Fibroblast of skin of scalp (primary cell): ENCODE measurements at places on chromosomes 13 and 19.

- no peak for DNase-seq
These were observed 1589.9 kb downstream of the SLITRK1 start for GRCh38 chr13:82292334-82292733.

- DNase-seq = peak; percentile 33
These were observed 24.7 kb downstream of the KEAP1 start for GRCh38 chr19:10478476-10478875.

GRCh38 chr13:39023316-39023715, 14.6 kb downstream of the PROSER1 start:
- DNase-seq = no peak

- no peak for DNase-seq
These were observed 110.8 kb downstream of the TEX29 start for GRCh38 chr13:111431206-111431605.

GRCh38 chr13:33869005-33869404, 51.1 kb downstream of the RFC3 start:
- no peak for DNase-seq

DNA sequence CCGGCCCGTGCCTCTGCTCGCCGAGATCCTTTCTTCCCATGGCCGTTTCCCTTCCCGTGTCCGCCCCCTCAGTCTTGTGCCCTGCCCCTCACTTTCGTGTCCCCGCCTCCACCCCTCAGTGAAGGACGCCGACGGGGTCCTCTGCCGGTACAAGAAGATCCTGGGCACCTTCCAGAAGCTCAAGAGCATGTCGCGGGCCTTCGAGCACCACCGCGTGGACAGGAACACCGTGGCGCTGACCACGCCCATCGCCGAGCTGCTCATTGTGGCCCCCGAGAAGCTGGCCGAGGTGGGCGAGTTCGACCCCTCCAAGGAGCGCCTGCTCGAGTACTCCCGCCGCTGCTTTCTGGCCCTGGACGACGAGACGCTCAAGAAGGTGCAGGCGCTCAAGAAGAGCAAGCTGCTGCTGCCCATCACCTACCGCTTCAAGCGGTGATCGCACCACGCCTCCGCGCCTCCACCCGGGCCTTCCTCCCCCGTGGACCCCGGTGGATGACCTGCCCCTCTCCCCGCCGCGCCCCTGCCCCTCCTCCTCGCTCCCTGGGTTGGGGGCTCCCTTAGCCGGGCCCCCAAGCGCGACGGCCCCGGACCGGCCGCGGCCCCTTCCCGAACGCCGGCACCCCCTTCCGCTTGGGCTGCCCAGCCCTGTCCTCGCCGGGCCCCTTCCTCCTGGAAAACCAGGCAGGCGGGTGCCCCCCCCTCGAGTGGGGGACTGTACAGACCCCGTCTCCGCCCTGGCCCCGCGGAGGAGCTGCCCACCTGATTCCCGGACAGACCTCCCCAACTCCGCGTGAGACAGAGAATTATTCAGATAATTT, 2.3 kb upstream of the U2AF2 start:
- no peak for DNase-seq

DNA sequence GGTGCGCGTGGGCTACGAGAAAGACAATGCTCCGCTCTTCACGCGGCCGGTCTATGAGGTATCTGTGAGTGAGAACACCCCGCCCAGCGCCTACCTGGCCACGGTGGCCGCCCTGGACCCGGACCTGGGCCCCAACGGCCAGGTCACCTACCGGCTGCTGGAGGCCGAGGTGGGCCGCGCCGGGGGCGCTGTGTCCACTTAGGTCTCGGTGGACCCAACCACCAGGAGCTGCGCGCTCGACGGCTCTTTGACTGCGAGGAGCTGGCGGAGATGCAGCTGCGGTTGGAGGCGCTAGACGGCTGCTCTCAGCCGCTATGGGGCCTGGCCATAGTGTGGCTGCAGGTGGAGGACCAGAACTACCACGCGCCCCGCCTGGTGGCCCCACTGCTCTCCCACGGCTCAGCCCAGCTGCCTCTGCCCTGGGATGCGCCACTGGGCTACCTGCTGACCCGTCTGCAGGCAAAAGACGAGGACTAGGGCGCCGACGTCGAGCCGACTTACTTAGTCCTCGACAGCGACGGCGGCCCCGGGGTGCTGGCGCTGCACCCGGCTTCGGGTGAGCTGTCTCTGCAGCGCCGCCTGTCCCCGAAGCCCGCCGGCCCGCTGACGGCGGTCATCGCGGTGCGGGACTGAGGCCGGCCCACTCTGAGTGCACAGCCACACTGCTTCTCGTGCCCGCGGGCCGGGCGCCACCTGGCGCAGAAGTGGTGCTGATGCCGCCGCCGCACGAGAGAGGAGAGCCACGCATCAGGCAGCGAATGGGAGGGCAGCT, 173.0 kb downstream of the OLFM4 start:
- no peak for DNase-seq

- no peak for DNase-seq
These were observed 1.7 kb upstream of the REXO1 start for GRCh38 chr19:1849886-1850398.

GRCh38 chr13:76942363-76942762, 5.9 kb upstream of the ACOD1 start:
- DNase-seq = no peak

GRCh38 chr13:45178349-45179162, 22.3 kb downstream of the KCTD4 start:
- peak; percentile 82 for DNase-seq

- DNase-seq = peak; percentile 93
These were observed 1.1 kb upstream of the KCTD15 start for GRCh38 chr19:33795370-33796163.

- DNase-seq = peak; percentile 49
These were observed 84.3 kb downstream of the IER2 start for GRCh38 chr19:13234518-13234917.

GRCh38 chr19:18469069-18469846, 31.3 kb upstream of the ISYNA1 start:
- peak; percentile 68 for DNase-seq

- no peak for DNase-seq
These were observed 622 bp upstream of the RBM42 start for GRCh38 chr19:35628264-35628564.

DNA sequence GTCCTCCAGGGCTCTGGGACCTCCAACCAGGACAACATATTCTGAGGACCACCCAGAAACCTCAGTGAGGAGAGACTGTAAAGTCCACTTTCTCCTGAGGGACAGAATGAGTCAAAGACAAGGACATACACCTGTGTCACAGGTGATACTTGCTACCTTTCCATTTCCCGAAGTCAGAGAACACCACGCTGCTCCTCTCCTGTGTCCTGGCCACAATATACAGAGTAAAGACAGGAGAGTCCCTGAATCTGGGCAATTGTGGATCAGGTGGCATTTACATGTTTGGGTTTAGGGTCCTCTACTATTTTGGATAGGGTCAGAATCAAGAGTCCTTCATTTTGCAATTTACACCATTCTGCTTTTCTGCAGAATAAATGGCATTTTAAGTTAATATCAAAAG, 4.9 kb downstream of the MED26 start:
- DNase-seq = no peak

GRCh38 chr13:101394605-101395004, 21.7 kb downstream of the NALCN start:
- DNase-seq = no peak

GRCh38 chr19:17370026-17370587, 7.0 kb downstream of the PLVAP start:
- DNase-seq = peak; percentile 27

DNA sequence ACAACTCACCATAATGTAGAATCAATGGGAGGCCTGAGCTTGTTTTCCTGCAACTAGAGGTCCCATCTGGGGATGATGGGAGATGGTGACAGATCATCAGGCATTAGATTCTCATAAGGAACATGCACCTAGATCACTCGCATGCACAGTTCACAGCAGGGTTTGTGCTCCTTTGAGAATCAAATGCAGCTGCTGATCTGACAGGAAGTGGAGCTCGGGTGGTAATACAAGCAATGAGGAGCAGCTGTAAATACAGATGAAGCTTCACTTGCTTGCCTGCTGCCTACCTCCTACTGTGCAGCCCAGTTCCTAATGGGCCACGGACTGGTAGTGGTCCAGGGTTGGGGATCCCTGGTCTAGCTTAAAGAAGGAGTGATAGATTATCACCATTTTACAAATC, 33.0 kb downstream of the KPNA3 start:
- DNase-seq = peak; percentile 53

- no peak for DNase-seq
These were observed 98.8 kb upstream of the SERP2 start for GRCh38 chr13:44274771-44275205.

DNA sequence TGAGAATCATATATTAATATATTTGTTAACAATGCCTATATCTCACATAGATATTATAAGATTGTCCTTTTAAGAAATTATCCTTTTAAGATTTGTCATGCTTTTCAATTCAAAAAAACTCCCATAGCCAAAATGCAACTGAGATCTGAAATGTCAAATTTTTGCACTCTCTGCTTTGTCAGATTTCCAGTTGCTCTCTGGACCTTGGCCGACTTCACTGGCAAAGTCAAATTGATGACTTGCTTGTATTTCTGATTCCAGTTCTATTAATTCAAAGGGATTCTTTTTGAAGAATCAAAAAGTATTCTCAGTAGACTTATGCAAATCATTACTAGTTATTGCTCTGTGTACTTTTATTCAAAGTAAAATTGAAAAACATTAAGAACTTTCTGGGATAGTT, 101.2 kb upstream of the SCEL start:
- no peak for DNase-seq

DNA sequence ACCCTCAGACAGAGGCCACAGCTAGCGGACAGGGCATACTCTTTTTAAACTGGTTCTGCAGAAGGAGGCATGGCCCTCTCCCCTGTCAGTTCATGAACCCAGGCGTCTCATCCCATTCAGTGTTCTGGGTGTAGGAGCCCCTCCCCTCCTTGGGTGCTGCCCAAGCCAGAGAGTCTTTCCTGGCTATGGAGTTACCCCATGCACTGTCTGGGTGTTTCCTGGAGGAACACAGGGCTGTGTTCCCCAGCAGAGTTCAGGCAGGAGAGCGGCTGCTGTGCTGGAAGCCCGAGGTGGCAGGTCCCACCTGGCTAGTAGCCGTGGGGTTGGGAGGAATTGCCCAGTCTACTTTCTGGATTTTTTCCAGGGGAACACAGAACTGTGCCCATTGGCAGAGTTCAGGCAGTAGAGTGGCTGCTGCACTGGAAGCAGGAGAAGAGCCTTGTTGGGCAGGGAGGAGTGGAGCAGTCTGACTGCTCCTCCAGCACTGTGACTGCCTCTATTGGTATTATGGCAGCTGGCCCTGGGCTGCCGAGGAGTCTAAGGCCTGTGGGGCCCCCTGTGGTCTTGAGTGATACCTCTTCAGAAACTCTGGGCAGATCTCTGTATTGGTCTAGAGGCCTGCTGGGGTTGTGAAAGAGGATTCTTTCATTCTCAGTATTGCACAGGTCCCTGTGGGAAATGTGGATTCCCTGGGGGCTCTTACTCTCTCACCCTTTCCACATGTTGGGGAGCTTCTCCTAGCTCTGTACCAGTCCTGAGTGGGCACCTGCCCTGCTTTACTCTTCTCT, 168.3 kb downstream of the PCDH20 start:
- DNase-seq = no peak

DNA sequence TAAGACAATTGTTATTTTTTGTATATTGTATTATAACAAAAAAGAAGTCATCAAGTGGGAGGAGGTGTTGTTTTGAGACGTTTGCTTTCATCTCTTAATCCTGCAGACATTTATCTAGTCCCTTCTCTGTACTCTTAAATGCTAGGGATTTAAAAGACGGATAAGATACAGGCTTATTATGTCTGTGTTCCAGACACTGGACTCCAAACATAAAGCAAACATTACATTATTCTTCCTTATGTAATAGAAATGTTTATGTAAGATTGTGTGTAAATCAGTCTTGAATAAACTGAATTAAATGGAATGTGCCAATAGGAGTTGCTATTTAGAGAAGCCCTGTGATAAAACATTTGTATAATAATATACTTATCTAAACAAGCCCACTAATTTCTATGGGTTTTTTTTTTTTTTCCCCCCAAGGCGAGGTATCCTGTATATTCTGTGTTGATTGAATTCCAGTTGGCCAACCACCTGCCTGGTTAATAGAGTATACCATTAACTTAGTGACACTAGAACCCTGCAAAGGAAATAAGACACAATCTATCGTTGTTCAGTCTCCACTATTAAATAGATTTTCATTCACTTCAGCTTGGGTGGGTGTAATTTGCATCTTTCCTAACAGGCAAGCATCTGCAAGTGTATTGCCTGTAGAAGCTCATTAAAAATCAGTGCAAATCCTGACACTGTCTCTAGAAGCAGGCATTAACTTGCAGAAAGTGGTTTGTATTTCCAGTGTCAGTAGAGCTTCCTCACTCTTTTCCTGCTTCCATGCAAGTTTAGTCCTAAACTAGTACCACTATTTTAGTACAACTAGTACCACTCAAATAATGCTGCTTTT, 69.0 kb downstream of the LRCH1 start:
- DNase-seq = no peak
